NCI-H1417 treated with DMSO at 0.1 percent for 48 hours (cell line): ENCODE measurements at places on chromosomes 3 and 15.

DNA sequence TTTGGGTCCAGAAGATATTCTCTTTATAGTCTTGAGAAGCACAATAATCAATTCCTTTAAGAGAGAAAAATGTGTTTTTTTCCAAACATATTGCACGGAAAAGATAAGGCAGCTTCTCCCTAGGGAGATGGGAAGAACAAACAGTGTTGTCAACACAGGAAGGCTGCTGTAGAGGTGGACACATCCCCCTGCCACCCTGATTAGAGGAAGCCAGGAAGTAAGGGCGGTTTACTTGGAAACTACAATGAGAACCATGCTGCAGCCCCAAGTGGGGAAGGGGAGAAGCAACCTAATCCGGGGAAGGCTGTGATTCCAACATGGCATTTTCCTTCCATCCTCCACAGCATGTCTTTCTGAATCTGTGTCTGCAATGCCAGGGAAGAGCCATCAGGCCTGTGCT lies 256.9 kb upstream of the TGFBR2 start:
- no peak for DNase-seq

DNA sequence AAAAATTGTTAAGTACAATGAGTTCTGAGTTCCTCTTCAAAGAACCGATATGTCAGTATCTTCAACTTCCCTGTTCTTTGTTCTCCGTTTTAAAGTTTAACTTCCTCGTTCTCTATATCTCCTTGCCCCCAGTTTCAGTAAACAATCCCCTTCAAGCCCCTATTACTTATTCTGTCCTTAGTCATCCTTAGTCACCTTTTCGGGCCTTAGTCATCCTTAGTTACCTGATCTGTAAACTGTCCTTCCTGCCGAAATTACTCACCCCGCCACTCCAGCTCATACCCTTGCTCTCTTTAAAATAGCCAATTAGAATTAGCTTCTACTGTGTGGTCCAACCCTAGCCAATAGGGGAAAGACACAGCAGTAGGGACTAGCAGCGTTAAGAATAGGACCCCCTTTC lies 1165.6 kb downstream of the NSUN3 start:
- no peak for DNase-seq

DNA sequence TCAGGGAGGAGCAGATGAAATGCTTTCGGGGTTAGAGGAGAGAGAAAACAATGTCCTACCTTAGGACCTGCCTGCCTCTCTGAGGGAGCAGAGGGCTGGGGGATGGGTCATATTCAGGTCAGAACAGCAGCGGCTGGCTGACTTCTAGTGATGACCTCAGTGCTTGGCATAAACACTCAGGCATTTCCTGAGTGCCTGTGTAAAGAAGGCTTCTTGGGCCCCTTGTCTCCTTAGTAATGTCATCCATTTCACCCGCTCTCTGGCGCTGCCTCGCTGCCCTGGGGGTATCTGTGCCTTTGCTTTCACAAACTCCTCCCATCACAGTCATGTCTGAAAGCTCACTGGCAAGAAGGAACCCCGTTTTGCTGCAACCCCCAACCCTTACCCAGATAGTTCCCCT lies 82.9 kb upstream of the GSK3B start:
- peak; percentile 49 for DNase-seq

DNA sequence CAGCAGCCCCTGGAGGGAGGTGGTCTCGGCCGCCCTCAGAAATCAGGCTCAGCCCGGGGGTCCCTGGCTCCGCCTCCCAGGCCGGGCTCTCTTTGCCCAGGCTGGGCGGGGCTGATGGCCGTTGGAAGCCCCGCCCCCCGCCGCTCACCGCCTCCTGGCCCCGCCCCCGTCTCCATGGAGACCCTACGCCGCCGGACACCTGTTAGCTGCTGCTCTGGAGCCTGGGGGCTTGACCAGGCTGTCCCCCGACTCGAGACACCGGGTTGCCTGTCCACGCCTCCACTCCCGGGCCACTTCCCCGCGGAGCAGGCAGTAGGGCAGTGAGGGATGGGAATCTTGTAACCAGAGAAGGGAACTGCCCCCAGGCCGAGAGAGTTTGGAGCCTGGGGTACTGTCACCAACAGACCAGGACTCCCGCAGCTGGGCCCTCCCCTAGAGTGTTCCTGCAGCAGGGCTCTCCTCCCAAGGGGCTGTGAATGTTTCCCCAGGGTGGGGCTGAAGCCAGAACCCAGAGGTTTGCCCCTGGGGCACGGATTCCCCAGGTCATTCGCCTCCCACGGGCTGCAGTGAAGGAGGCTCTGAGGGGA lies 27.8 kb upstream of the RPL32 start:
- DNase-seq, result no peak

DNA sequence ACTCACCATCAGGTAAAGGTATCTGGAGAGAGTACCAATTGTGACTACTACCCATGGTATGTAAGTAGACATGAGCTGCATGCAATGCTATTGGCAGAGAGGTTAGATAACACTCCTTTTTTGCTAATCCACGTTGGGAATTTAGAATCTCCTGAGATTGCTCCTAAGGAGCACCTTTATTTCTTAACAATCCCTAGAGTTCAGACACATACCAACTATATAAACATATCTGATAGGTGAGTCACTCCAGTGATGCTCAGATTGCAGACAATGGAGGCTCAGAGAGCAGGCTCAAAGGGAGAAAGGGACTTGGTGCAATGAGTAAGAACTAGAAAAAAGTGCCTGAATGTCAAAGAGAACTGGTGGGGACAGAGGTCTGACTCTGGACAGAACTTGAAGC lies 47.0 kb upstream of the LRRFIP2 start:
- no peak for DNase-seq

GRCh38 chr15:92095693-92096092 lies 242.2 kb downstream of the SLCO3A1 start:
- no peak for DNase-seq

GRCh38 chr3:87267953-87268645 lies 8.3 kb downstream of the POU1F1 start:
- no peak for DNase-seq

DNA sequence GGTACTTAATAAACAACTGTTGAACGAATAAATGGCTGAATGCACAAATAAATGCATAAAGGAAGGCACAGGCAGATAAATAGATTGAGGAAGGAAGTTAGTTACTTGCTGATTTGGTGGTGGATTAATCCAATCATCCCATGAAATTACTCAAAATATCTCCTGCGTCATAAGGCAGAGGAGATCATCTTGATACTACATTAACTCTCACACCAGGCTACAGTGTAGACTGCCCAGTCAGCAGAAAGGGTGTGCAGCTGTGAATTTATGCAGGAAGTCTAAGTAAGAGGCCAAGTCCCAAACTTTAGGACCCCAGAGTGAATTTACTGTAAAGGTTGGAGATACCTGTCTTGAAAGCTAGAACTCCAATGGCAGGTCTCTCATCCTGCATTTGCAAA lies 38.6 kb downstream of the PRICKLE2 start:
- no peak for DNase-seq

- no peak for DNase-seq
These were observed 18.3 kb upstream of the FOXP1 start for GRCh38 chr3:71601811-71602210.

DNA sequence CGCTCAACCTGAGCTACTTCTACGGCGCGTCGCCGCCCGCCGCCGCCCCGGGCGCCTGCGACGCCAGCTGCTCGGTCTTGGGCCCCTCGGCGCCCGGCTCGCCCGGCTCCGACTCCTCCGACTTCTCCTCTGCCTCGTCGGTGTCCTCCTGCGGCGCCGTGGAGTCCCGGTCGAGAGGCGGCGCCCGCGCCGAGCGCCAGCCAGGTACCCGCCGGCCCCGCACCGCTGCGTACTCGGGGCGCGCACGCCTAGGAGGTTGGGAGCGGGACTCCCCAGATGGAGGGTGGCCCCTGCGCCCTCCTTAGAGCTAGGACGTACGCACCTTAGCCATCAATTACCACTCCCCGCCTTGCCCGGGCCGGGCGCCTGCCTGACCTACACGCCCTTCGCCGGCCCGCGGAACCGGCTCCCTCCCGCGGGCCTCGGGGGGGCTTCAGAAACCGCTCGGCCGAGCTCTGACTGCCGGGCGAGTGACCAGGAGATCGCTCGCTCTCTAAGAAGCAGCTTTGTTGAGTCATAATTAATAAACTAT lies 466 bp downstream of the NFKBIZ start:
- DNase-seq, result no peak

GRCh38 chr3:51692980-51693395 lies 13.9 kb upstream of the GRM2 start:
- DNase-seq, result no peak

- no peak for DNase-seq
These were observed 622.5 kb downstream of the TBL1XR1 start for GRCh38 chr3:176574786-176575185.

DNA sequence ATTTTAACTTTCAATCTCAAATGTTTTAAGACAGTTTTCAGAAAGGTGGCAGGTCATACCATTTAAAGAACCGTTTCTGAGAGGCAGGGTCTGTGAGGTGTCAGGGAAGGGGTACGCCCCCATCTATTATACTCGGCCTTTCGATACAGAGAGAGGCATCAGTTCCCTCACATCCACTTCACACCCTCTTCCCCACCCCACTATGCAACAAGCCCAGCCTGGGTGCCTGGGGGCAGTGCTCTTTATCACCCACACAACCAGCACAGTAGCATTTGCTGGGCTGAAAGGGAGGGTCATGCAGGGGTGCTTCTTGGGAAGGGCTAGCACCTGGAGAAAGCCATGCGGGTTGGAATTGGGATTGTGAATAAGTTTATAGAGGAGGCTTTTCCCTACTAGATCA lies 56.0 kb upstream of the KCNMB2 start:
- DNase-seq, result no peak

DNA sequence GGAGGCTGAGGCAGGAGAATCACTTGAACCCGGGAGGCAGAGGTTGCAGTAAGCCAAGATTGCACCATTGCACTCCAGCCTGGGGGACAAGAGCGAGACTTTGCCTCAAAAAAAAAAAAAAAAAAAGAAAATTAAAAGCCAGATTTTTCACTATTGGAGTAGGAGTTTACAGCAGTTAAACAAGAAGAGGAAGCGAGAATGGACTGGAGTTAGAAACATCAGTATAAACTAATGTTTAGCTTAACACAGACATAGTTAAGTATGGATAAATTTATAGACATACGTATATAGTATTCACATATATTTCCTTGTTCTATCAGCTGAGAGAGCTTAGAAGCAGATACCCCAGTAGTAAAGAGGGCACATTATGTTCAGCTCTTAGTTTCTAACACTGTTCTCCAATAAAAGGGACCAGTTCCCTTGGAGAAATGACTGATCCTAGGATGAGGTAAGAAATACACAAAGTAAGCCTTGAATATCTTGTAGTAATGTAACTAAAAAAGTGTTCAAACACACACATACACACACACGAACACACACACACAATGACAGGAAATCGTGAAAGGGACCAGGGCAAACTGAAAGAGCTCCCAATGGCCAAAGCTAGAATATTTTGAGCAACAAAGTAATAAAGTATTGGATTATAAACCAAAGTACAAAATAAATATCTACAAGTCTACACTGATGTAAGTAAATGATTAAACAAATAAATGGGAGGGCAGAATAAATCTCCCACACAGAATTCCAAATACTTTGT lies 25.1 kb downstream of the PIK3CB start:
- DNase-seq, result no peak

DNA sequence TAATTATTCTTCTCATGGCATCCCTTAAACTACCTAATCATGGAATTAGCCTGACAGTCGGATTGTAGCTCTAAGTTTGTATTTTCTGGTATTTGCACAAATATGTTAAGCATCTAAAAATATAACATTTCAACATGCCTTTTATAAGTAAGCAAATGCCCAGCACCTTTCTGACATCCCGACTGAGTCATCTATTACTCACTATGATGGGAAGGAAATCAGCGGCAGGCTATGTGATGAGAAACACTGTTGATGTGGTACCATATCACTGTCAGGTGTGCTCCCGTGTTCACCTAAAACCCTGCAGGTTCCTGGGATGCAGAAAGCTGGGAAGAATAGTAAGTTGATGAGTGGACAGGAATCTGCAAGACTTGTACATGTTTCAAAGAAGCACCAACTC lies 367.8 kb upstream of the IL12A start:
- no peak for DNase-seq

DNA sequence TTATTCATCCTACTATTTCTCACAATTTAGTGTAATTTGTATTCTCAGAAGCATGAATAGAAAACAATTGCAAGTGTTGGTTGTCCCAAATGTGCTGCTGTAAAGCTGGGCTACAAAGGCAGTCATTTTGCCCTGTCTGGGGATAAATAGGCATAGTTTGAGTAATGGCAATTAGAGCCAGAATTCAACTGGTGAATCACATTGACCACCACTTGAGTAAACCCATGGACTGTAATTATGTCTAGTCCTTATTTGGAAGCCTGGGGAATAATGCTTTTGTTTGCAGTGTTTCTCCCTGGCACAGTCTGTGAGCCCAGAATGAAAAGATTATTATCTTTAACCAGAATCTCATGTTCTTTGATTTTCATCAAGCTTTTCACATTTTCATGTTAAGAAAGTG lies 30.5 kb upstream of the CHL1 start:
- no peak for DNase-seq
